ENCODE measurements at places on chromosomes 6 and 20.
A peak's percentile ranks its signal among the peaks of the same experiment; 100 is the strongest.

- DNase-seq = no peak
Measured at GRCh38 chr6:52872031-52872430, 31.4 kb upstream of the GSTA5 start.

DNA sequence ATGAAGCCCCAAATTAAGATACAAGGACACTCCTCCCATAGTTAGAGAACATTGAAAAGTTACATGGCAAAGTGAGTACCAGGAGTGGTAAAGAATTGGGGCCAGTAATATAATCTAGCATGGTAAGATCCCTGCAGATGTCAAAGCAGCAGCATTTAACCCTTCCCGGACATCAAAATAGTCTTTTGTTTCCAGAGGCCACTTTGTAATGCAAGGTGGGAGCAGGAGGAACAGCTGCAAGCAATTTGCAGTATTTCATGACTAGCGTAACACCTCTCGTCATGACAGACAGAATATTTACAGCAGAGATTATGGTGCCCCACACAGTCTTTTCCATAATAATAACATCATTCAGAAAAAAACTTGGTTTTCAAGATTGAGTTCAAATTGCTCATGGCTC, 123.2 kb upstream of the VGLL2 start:
- no peak for DNase-seq

- no peak for DNase-seq
Measured at GRCh38 chr6:97100696-97101095, 176.2 kb downstream of the KLHL32 start.

- DNase-seq = no peak
Measured at GRCh38 chr6:42446370-42446769, 5.4 kb downstream of the TRERF1 start.

- no peak for DNase-seq
Measured at GRCh38 chr6:46299253-46299652, 128.5 kb upstream of the ENPP5 start.

DNA sequence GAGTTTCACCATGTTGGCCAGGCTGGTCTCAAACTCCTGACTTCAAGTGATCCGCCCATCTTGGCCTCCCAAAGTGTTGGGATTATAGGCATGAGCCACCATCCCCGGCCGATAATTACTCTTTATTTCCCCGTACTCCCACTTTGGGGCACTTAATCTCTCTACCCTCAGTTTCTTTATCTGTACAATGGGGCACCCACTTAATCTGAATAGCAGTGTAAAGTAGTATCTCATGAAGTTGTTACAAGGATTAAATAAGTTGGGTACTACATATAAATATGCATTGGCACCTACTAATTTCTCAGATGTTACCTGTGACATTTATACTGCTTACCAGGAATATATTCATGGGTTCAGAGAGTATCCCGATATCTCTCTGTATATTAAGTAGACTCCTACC, 15.2 kb downstream of the GINM1 start:
- DNase-seq = no peak

DNA sequence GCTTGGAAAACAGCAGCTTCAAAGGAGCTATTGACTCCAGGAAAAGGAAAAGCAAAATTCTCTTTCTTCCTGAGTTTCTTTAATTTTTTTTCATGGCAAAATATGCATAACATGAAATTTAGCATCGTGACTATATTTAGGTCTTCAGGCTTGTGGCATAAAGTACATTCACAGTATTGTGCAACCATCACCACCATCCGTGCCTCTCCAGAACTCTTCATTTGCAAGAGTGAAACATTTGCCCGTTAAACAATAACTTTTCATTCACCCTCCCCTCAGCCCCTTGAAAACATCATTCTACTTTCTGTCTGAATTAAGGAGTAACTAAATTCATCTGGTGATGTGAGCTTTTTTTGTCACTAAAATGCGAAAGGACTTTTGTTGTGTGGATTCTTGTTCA, 251.7 kb downstream of the PHACTR1 start:
- no peak for DNase-seq

- no peak for DNase-seq
Measured at GRCh38 chr6:18412068-18412467, 24.9 kb downstream of the RNF144B start.

- DNase-seq = no peak
Measured at GRCh38 chr6:155215906-155216305, 47.9 kb upstream of the CLDN20 start.

DNA sequence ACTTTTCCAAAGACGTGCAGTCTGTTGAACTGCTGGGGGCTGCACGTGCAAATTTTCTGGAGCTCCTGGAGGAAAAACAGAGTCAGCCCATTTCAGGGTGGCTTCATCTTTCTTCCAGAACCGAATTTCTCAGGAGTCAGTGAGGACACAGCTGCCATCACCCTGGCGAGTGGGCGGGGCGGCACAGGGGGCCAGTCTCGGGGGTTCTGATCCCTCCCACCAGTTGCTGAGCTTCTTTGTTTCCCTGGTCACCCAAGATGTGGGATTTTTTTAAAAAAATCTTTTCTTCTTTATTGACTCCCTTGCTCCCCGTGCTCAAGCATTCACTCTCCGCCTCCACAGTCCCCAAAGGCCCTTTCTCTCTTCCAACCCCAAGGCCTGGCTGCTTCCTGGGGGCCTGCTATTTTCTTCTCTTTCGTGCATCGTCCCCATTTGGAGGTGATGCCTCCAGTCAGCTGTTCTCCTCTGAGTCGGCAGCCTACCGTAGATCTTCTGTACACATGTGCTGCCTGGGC, 8.9 kb downstream of the C6orf118 start:
- DNase-seq = no peak

DNA sequence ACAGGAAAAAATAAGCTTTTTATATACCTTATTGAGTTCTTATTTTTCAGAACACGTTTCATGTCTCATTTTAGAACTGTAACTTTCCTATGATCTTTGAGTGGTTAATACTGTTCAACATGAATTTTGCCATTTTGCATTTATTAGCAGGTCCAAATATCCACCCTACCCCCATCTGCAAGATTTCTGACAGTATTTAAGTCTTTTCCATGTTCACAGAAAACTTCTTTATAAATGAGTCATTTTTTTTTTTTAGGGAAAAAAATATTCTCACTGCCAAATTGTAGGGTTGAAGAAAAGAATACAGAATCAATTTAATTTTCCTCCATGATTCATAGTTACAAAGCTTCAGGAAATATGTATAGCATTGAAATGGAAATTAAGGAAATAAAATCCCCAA, 101.8 kb downstream of the COL21A1 start:
- peak; percentile 59 for DNase-seq

- peak; percentile 95 for DNase-seq
Measured at GRCh38 chr20:62702895-62703852, 5.5 kb upstream of the NTSR1 start.

DNA sequence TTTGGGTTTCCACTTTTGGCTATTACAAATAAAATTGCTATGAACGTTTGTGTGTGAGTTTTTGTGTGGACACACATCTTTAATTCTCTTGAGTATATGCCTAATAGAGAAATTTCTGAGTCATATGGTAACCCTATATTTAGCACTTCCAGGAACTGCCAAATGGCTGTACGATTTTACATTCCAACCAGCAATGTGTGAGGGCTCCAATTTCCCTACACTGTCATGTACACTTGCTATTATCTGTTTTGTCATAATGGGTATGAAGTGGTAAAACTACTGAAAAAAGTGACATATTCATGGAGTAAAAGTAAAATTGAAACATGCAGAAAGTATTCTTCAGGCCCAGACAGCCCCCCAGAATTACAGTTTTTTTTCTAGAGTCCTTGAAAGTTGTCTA, 59.6 kb upstream of the ESR1 start:
- peak; percentile 43 for DNase-seq

- DNase-seq = no peak
Measured at GRCh38 chr6:165745492-165745891, 82.5 kb upstream of the PDE10A start.

- DNase-seq = no peak
Measured at GRCh38 chr6:124659427-124659826, 302.8 kb upstream of the RNF217 start.

GRCh38 chr6:96542702-96543101, 20.2 kb upstream of the FHL5 start:
- DNase-seq = peak; percentile 15

GRCh38 chr6:7974938-7975763, 64.6 kb upstream of the TXNDC5 start:
- peak; percentile 89 for DNase-seq

DNA sequence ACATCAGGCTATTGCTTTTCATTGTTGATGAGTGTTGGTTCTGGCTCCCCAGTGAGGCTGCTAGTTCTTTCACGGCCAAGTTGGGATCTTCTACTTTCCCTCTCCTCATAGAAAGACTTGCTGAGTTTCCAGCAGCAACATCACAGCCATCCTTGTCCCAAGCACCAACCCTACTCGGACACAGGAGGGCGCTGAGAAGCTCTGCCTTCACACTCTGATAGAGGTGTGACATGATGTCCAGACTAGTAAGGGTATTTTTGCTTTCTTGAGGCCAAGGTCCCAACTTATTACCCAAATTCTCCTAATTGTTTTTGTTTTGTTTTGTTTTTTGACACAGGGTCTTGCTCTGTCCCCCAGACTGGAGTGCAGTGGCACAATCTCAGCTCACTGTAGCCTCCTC, 3.0 kb upstream of the GCM1 start:
- DNase-seq = peak; percentile 19

DNA sequence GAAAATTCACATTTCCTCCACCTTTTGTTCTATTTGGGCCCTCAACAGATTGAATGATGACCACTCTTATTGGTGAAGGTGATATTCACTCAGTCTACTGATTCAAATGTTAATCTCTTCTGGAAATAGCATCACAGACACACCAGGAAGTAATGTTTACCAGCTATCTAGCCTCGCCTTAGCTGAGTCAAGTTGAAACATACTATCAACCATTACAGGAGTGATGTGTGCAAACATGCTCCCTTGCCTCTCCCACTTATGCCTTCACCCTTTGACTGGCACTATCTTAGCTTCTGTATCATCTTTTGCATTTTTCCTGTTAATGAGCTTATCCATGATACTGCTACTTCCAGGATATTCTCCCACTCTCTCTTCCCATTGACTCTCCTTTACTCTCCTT, 191.9 kb downstream of the CENPW start:
- no peak for DNase-seq

Data from fibroblast of mammary gland (primary cell).